ENCODE measurements at places on chromosomes 4 and X. TPM values are rescaled to one million over a fixed set of nuclear protein-coding genes. Genes with fewer than 3 reads are reported as not detected.
A peak's percentile ranks its signal among the peaks of the same experiment; 100 is the strongest.

Gene TBX22
- total RNA-seq = not detected

Gene PAGE1
- not detected for total RNA-seq

Gene AADAT
- 3.8 TPM for total RNA-seq

Gene SEPSECS
- 11.1 TPM for total RNA-seq

Gene GYPB
- not detected for total RNA-seq

Gene N4BP2
- 8.5 TPM for total RNA-seq

Gene RAI2
- 6.5 TPM for total RNA-seq

Gene TTC29
- not detected for total RNA-seq

Gene FAM9B
- not detected for total RNA-seq

Gene RASSF6
- 36.2 TPM for total RNA-seq

Gene CSN1S1
- total RNA-seq = not detected

Gene HSFX3
- not detected for total RNA-seq

Gene HTN1
- total RNA-seq = not detected

Gene IL15
- total RNA-seq = 5.6 TPM

Gene FGF2
- total RNA-seq = 4.1 TPM

- no peak for DNase-seq
These were observed 14.6 kb upstream of the DCTD start for GRCh38 chr4:182931691-182932345.

GRCh38 chrX:103503163-103503852 lies 16.0 kb downstream of the RAB40A start:
- no peak for DNase-seq

- DNase-seq = peak; percentile 71
These were observed 7.2 kb downstream of the TBC1D14 start for GRCh38 chr4:6916587-6917460.

DNA sequence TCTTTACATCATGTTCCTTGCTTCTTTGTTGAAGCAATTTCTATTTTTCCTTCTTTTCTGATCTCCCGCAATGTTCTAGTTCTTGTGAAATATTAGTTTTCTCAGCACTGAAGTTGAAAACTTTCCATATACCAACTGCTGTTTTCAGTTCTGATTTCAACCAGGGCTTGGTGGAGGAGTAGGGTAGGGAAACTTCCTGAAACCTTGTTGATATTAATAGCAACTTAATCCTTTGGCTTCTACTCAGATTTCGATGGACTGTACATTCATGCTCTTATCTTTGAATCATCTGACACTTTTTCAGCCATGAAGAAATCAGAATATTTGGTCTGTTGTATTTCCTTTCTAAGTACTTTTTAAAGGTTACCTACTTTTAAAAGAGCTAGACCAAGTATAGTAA lies 315.8 kb downstream of the RPA4 start:
- DNase-seq = no peak

GRCh38 chrX:107691024-107691448 lies 62.7 kb downstream of the PRPS1 start:
- DNase-seq = no peak

GRCh38 chr4:105686571-105686970 lies 21.9 kb downstream of the INTS12 start:
- DNase-seq = no peak

GRCh38 chrX:109535578-109535977 lies 1.1 kb upstream of the NXT2 start:
- DNase-seq = no peak

GRCh38 chrX:108049649-108050048 lies 4.8 kb downstream of the VSIG1 start:
- no peak for DNase-seq

DNA sequence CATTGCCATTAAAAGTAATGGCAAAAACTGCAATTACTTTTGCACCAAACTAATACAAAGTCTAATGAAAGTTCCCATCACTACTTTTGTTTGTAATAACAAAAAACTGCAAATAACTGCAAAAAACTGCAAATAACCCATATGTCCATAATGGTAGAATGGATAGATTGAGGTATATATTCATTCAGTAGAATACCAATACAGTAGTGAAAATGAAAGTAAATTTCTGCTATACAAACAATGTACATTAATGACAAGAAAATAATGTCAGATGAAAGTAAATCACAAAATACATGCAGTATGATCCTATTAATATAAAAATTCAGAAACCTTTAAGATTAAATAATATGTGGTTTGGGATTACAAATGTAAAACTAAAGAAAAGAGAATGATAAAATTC lies 41.3 kb upstream of the CEP135 start:
- no peak for DNase-seq

GRCh38 chr4:45147866-45148265 lies 421.5 kb upstream of the GNPDA2 start:
- no peak for DNase-seq

DNA sequence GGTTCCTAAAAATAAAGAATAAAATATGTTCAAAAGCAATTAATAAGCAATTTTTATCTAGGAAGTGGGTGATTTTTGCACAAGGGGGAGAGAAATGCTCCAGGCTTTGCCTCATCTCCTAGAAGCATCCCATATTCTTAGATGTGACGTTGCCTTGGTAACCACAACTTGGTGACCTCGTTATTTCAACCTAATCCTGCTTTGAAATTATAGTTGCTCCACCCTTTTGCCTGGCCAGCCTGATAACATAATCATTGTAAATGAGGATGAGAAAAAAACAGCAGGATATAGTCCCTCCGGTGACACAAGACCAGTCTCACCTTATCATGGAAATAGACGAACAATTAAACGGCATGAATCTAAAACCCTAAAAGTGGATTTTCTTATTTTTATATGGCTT lies 194.4 kb downstream of the QDPR start:
- DNase-seq = no peak

DNA sequence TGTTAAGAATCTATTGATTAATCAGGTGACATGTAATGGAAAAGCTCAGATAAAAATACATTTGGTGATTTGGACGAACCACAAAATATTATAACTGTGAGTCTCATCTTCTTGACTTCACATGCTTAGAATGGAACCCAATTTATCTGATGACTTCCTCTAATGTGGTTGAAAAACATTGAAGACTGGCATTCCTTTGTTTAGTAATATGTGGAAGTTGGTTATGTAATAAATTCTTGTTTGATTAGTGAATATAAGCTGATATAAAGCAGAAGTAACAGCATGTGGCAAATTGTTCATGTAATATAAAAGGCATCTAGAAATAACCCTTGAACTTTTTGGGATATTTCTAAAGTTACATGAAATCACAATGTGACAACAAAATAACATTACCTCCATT lies 9.7 kb downstream of the GIMD1 start:
- DNase-seq = no peak

GRCh38 chrX:6505960-6506359 lies 29.0 kb downstream of the VCX3A start:
- no peak for DNase-seq

DNA sequence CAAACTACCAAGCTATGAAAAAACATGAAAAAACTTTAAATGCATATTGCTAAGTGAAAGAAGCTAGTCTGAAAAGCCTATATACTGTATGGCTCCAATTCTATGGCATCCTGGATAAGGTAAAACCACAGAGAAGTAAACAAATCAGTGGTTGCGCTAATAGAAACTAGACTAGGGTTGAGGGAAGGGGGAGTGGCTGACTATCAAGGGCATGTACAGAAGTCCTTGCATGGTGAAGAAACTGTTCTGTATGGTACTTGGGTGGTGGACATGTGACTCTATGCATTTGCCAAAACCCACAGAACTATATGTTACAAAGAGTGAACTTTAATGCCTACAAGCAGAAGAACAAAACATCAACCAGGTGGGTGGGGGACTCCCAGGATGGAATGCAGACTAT lies 96.8 kb downstream of the MTMR1 start:
- no peak for DNase-seq

- no peak for DNase-seq
These were observed 144.1 kb downstream of the SLC7A11 start for GRCh38 chr4:138097912-138098600.

- no peak for DNase-seq
These were observed 2.3 kb downstream of the ATP2B3 start for GRCh38 chrX:153519569-153520286.

DNA sequence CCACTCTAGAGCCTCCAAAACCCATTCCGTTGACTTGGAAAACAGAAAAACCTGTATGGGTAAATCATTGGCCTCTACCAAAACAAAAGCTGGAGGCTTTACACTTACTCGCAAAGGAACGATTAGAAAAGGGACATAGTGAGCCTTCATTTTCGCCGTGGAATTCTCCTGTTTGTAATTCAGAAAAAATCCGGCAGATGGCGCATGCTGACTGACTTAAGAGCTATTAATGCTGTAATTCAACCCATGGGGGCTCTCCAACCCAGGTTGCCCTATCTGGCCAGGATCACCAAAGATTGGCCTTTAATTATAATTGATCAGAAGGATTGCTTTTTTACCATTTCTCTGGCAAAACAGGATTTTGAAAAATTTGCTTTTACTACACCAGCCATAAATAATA lies 60.8 kb downstream of the ZNF732 start:
- peak; percentile 32 for DNase-seq
